ENCODE measurements at places on chromosomes 1 and 21.

DNA sequence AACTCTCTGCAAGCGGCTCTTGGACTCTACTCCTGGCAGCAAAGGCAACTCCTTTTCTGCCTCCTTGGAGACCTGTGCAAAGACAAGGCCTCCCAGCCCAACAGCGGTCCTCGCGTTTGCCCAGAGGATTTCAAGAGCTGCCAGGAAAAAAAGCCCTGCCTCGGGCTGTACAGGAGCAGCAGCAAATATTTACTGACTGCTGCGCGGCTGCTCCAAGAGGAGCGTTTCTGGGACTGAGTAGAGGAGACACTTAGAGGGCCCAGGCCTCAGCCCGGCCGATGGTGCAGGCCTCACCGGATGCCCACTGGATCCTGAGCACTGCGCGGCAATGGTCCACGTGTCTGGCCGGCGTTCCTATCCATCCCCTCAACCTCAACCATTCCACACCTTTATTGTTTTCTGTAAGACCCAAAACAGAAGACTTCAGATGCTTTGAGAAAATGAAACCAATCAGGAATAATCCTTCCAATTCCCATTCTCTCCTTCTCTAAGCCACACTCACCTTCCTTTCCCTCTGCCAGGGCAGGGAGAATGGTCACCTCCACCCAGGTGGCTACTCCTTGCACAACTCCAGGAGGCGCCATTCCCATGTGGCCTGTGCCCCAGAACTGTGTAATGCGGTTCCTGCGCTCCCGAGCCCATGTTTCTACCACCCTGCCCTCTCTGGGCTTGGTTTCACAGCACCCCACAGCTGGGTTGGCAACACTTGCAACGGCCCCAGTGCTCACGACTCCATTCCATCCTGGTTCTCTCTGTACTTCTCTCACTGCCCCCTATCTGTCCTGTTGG lies 215.8 kb downstream of the TRABD2B start:
- DNase-seq = no peak

DNA sequence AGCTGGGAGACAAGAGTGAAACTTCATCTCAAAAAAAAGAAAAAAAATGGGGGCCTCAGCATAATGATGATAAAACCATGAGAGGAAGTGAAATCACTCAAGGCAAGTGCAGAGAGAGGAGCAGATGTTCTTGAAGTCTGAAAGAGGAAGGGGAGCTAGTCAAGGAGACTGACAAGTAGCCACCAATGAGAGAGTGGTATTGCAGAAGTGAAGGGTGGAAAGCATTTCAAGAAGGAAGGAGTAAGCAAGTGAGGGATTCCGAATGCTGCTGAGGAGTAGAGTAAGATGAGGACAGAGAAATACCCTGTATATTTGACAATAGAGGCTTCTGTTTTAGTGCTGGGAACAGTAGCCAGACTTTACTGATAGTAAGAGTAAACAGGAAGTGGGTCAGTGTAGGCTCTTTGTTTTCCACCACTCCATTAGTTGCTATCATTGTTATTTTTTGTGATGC lies 2.9 kb downstream of the TATDN3 start:
- no peak for DNase-seq

- no peak for DNase-seq
These were observed 301.7 kb downstream of the GRIK1 start for GRCh38 chr21:29638138-29638537.

- DNase-seq = no peak
These were observed 166.6 kb upstream of the SGIP1 start for GRCh38 chr1:66367369-66367768.

- no peak for DNase-seq
These were observed 17.2 kb downstream of the PDZK1 start for GRCh38 chr1:145689922-145690321.

GRCh38 chr1:78226784-78227183 lies 181.0 kb downstream of the GIPC2 start:
- DNase-seq = no peak

DNA sequence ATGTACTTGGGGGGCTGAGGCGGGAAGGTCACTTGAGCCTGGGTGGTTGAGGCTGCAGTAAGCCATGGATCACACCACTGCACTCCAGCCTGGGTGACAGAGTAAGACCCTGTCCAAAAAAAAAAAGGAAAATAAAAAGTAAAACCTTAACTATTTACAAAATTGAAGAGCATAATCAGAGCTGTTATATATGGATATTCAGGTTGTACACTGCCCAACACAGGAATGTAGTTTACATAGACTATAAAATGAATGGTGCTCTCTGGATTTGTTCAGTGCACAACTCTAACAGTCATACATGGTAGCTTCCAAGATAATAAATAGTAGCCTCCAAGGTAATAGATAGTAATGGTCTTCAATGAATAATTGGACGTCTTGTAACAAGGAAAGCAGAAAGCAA lies 22.6 kb upstream of the SRSF10 start:
- no peak for DNase-seq

DNA sequence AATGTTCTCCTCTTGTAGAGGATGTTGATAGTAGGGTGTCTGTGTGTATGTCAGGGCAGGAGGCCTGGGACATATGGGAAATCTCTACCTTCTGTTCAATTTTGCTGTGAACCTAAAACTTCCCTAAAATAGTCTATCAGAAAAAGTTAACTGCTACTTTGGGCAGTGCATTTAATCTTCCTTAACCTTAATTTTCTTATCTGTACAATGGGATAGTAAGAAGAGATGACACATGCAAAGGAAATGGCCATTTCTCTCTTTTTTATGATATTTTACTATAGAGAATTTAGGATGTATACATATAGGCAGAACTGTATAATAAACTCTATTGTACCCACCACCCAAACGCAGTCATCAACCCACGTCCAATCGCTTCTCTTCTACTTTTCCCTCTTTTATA lies 8.6 kb downstream of the AGO3 start:
- DNase-seq = no peak

DNA sequence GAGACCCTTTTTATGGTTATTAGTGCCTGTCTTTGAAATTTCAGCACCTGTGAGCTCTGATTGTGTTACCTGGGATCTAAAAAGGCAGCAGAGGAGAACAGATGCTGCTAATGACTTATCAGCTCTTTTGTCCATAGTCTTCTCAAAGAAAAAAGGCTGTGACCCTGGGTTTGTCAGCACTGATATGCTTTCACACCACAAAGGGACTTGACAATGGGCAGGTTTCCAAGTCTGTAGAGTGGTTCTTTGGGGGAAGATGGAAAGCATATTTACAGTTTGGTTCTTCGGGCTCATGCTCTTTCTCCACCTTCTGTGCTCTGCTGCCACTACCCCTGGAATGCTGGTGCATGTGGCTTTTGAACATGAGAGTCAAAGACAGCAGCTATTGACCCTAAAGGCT lies 32.0 kb downstream of the DNAJC6 start:
- no peak for DNase-seq

Measured in fibroblast of skin of scalp (primary cell).